ENCODE measurements at places on chromosomes 5 and 9. TPM values are rescaled to one million over a fixed set of nuclear protein-coding genes. Genes with fewer than 3 reads are reported as not detected.

PCDHGB3 gene
- total RNA-seq = 7.3 TPM

CCL28 gene
- 0.81 TPM for total RNA-seq

CNTNAP3B gene
- total RNA-seq = 6.8 TPM

IL31RA gene
- not detected for total RNA-seq

PTRH1 gene
- 14.2 TPM for total RNA-seq

GABRA1 gene
- not detected for total RNA-seq

SPATA6L gene
- total RNA-seq = 0.38 TPM

SEMA5A gene
- total RNA-seq = 28.6 TPM

All from Right ventricle myocardium inferior (tissue), 1 donor.